Stimulated activated CD8-positive, alpha-beta memory T cell treated with anti-CD3 and anti-CD28 coated beads, Interleukin-7, amount 100 ng/mL, for 24 hours (primary cell): ENCODE measurements at places on chromosomes 5 and 9.
A peak's percentile ranks its signal among the peaks of the same experiment; 100 is the strongest.

- DNase-seq, result no peak
Measured at GRCh38 chr9:136952321-136952850, 313 bp downstream of the LCN12 start.

DNA sequence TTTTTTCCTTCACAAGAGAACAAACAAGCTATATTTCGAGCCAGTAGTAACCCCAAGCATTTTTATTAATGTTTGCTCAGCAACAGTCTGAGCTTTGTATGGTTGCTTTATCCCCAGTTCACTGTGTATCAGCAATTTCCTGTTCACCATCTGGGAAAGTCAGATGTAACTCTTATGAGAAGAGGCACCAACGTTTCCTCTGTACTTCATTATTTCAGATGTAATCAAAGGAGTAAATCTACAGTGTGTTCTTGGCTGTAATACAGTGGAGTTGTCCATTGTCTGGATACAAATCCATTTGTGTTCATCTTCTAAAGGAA lies 340.2 kb downstream of the ARRDC3 start:
- DNase-seq, result no peak

- no peak for DNase-seq
Measured at GRCh38 chr5:73032635-73033034, 76.8 kb downstream of the FCHO2 start.

DNA sequence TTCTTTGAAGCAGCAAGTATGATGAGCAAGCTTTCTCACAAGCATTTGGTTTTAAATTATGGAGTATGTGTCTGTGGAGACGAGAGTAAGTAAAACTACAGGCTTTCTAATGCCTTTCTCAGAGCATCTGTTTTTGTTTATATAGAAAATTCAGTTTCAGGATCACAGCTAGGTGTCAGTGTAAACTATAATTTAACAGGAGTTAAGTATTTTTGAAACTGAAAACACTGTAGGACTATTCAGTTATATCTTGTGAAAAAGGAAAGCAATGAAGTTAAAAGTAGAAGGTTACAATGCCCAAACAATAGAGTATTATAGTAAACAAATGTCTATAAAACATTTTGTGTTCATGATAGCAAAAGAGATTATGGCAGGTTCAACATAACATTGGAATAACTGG lies 88.6 kb downstream of the JAK2 start:
- no peak for DNase-seq

DNA sequence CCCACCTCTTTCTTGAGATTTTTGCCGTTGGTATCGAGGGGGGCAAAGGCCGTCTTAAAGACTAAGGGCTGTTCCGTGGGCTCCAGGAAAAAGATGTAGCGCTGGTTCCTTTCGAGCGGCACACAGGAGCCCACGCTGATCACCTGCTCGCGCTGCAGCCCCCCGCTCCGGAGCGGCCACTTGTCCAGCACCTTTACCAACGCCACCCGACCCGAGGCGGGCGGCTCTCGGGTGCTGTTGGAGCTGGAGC lies 781 bp downstream of the NRG2 start:
- DNase-seq, result no peak

GRCh38 chr5:175444060-175444904 lies at the start of gene DRD1:
Gene DRD1, minus strand, starts transcription at chr5:175444182. Its CDS starts 1,083 bp downstream, at chr5:175443099.
- DNase-seq, result peak; percentile 17

GRCh38 chr5:158287643-158288271 lies 428.8 kb upstream of the CLINT1 start:
- no peak for DNase-seq

- DNase-seq, result no peak
Measured at GRCh38 chr5:172213126-172213525, 19.2 kb downstream of the EFCAB9 start.

GRCh38 chr5:41978676-41979075 lies 53.6 kb downstream of the FBXO4 start:
- DNase-seq, result no peak

- DNase-seq, result no peak
Measured at GRCh38 chr5:146130440-146131045, 25.2 kb upstream of the PLAC8L1 start.

DNA sequence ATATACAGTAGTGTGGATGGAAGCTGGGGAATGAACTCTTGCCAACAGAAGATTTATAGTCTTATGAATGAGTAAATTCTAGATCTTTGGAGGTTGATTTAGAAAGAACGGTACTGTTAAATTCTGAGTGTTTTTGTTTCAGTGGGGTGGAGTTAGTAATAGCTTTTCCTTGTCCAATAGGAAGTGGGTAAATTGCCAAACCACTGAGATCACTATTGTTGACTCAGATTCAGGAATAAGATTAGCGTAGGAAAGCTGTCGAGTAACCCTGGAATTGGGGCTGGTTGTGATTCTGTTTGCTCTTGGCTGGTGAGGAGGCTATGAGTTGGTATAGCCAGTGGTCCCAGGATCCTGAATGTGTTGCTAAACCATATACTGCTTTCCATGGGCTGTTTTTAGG lies 155.6 kb downstream of the ARHGAP26 start:
- DNase-seq, result no peak

GRCh38 chr9:128372784-128373183 lies 1.6 kb downstream of the URM1 start:
- DNase-seq, result no peak

DNA sequence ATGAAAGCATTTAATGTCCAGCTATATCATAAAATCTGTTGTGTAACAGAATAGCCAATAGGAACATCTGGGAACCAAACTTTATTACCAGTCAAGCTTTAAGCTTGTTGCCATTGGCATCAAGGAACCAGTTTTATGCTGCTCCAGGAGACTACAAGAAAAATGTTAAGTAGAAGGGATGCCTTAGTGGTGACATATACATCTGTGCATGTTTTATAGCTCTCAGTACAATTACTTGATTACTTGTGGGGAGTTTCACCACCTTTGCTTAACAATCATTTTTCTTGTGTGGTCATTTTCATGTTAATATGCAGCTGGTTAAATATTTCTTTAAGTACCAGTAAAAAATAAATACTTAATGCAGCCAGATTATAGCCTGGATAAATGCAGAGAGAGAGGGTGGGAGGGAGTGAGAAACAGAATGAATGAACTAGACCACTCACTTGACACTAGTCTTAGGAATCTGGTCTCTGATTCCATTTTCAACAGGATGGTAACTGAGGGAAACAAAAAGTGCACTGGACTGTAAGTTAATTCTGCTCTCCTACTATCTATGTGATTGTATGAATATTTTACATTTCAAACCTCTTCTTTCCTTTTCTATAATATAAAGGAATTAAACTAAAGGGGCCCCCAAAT lies 35.7 kb upstream of the LURAP1L start:
- DNase-seq, result no peak

- no peak for DNase-seq
Measured at GRCh38 chr9:80447876-80448275, 876.1 kb downstream of the TLE4 start.

DNA sequence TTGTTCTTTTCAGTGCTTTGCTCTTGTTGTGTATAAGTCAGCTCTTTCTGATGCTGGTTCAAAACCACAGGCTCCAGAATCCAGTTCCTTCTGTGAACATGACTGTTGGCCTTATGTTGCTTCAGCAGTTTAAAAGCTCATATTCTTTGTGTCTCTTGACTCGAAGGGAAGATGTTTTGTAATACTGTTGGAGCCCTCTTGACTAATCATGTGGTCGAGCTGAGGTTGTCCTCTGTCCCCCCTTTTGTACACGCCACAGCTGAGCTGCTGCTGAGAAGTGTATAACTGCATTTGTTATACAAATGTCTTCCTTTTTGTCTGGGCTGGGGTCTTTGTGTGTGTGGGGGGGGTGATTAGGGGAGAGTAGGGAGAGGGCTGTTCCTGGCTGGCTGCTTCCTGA lies 35.8 kb downstream of the SLC36A1 start:
- no peak for DNase-seq

- no peak for DNase-seq
Measured at GRCh38 chr5:79023348-79023747, 38.2 kb upstream of the ARSB start.

- DNase-seq, result no peak
Measured at GRCh38 chr9:126415741-126416370, 89.2 kb downstream of the MVB12B start.

- DNase-seq, result no peak
Measured at GRCh38 chr9:108956022-108956630, 21.9 kb downstream of the ABITRAM start.

GRCh38 chr5:127518319-127518621 lies 830 bp downstream of the PRRC1 start:
- no peak for DNase-seq

DNA sequence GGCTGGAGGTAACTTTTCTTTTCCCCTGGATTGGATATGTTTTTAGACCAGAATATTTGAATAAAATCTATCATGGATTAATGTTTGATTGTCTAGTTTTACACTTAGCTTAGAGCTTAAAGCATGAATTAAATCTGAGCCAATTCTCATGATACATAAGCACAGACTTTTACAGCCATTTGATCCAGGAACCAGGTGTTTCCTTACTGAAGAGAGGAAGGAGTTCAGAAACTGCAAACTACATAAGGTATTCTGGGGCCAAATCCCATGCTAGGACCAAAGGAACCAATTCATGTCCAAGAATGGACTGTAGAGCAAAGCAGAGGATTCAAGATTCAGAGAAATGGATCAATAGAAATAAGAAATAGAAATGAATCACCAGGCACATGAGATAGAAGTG lies 360.4 kb upstream of the ZNF608 start:
- no peak for DNase-seq

GRCh38 chr5:155260798-155261197 lies 247.2 kb downstream of the KIF4B start:
- DNase-seq, result no peak

- no peak for DNase-seq
Measured at GRCh38 chr9:76357555-76357954, 36.7 kb downstream of the RFK start.

DNA sequence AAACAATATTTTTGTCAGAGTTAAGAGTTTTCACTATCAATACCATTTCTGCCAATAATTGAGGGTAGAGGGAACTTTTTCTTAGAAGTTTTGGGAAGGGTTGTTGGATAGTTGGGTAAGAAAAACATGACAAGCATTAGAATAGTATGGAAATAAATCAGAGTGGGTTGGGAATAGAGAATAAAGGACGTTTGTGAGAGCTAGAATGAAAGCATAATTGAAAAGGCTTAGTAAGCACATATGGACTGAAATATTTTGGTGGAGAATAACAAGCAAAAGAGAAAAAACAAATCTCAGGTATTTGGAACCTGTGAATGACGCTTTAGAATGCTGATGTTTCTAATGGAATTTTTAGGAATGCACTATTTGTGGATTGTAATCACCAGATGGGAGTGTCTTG lies 262.9 kb upstream of the EDIL3 start:
- no peak for DNase-seq

DNA sequence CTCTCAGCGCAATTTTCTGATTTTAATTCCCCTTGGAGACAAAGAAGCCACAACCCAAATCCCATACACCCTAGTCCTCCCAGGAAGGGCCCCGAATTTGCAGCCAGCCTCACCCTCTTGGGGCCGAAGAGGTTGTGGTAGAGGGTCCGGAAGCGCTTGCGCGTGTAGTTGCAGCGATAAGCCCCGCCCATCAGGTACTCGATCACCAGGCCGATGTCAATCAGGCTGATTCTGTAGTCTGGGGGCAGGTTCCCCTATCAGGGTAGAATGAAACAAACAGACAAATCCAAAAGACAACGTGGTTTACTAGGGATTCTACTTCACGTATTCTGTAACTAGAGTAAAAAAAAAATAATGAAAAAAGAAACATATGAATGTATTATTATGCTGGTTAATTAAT lies 210.6 kb upstream of the KLF9 start:
- DNase-seq, result no peak

DNA sequence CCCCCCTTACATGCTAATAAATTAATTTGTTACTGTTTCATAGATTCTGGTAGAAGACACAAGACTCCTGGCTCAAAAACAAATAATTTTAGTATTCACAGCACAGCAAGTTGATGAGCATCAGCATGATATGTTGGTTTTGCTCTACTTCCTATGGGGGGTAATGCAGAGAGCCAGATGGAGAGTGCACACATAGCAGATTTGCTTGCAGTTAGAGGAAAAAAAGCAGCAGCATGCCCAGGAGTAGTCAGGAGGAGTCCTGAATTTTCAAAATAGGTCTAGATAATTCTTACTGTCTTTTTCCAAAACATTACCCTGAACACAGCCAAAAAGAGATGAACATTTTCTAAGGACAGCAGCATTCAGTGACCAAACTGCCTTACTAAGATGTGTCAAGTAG lies 261.3 kb downstream of the COX7C start:
- no peak for DNase-seq

DNA sequence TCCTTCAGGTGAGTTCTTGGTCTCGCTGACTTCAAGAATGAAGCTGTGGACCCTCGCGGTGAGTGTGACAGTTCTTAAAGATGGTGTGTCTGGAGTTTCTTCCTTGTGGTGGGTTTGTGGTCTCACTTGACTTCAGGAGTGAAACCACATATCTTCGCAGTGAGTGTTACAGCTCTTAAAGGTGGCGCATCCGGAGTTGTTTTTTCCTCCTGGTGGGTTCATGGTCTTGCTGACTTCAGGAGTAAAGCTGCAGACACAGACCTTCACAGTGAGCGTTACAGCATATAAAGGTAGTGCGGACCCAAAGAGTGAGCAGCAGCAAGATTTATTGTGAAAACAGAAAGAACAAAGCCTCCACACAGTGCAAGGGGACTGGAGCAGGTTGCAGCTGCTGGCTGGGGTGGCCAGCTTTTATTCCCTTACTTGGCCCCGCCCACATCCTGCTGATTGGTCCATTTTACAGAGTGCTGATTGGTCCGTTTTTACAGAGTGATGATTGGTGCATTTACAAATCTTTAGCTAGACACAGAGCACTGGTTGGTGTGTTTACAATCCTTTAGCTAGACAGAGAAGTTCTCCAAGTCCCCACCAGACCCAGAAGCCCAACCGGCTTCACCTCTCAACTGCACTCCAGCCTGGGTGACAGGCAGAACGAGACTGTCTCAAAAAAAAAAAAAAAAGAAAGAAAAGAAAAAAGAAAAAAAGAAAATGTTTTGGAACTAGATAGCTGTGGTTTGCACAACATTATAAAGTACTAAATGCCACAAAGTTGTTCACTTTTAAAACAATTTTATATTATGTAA lies 9.1 kb upstream of the ERMP1 start:
- no peak for DNase-seq

- DNase-seq, result no peak
Measured at GRCh38 chr9:130666393-130667119, 2.2 kb downstream of the PRDM12 start.

- no peak for DNase-seq
Measured at GRCh38 chr5:36792560-36793180, 83.9 kb upstream of the NIPBL start.

DNA sequence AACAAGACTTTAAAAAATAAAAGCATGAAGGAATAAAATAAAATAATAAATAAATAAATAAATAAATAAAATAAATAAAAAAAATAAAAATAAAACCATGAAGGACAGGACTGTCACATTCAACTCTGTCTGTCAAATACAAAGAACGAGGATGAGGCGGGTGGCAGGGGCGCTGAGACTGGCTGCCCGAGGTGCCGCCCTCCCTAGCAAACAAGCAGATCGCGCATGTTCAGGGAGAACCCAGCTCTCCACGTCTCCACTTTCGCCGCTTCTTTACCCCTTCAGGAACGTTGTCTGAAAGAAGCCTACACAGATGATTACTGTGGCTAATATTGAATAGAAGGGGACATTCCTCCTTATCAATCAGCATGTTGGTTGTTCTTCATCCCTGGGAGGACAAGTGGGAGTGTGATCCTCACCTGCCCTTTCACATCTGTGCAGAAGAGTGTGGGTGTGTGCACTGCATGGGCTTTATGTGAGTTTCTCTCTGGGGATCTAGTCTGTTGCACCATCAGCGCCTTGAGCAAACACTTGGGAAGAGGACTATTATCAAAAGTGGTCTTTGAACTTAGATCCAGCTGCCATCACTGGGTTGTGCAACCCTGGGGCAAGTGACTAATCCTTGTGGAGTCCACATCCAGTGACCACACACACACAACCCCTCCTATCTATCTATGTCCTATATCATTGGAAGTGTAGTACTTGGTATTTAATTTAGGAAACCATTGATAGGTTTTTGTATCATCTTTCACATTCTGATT lies 399.2 kb downstream of the IRX2 start:
- no peak for DNase-seq
